Stimulated activated CD4-positive, alpha-beta T cell treated with anti-CD3 and anti-CD28 coated beads, Interleukin-1b, Interleukin-23, amount 100 ng/mL, for 4 hours (primary cell): ENCODE measurements at places on chromosomes 3 and 15.

DNA sequence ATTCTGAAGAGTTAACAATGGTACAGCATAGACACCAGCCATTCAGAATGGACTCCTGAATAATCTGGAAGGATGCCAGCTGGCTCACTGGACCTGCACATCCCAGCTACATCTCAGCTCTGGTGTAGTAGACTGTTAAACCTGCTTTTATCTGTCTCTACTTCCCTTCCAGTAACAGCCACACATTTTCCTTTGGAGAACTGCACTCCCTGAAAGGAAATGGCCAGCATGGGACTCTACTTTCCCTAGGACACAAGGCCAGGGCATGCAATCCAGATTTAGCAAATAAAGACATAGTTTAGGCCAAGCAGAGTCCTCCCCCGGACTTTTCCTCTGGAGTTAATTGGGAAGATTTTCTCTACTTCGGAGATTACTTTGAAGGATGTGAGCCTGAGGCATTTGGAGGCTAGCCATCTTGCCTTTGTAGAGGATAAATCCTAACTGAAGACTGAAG, 82.7 kb upstream of the TCF12 start:
- no peak for DNase-seq

DNA sequence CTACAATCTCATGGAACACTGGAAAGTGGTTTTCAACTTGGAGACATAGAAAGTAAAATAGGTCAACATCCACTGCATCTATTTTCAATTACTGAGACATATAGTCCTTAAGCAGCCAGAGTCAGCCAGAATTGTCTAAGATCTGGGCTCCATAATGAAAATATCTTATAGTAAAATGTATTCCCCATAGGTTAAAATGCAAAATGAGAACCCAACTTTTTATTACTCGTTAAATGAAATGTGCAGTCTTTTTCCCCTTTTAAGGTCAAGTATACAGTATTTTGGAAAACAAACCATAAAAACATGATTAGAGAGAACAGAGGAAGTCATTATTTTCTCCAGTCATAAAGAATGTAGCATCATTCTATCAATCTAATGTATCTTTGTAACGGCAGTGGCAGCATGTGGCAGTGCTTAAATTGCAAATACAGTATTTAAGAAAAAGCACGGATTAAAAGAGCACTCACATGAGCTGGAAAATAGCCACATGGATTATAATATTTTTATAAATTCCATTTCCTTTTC, 64.4 kb upstream of the CPB1 start:
- DNase-seq = no peak

DNA sequence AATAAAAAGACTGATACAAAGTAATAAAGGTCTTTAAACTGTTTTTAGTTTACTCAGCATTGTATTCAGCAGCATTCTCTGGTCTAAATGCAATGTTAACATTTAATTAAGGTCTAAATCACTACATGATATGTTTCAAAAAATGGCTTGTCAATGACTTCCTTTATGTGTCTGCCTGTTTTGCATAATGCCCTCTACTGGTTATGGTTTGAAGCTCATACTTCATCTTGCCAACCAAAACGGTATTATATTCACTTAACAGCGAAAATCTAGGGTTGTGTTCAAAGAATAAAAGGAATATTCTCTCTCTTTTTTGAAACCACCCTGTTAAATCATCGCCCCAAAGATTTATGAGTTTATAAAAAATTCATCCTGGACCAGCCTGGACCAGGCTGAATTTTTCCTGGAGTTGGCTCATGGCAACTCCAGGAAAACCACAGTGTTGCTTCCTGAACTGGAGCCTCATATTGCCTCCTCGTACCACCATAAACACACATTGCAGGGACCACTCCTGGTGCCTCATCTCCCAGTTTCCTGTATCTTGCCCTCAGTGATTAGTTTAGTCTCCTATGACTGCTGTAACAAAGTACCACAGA, 6.7 kb upstream of the NCEH1 start:
- no peak for DNase-seq

GRCh38 chr15:62089616-62090015, 22.8 kb downstream of the C2CD4A start:
- DNase-seq = no peak

- DNase-seq = no peak
Observed at GRCh38 chr15:79257454-79257853, 25.1 kb upstream of the ANKRD34C start.
